Right ventricle myocardium superior (tissue), 1 donor: ENCODE measurements at places on chromosomes 5 and 9. TPM values are rescaled to one million over a fixed set of nuclear protein-coding genes. Genes with fewer than 3 reads are reported as not detected.

Gene TAS2R1
- not detected for total RNA-seq

Gene ANKRD31
- total RNA-seq, result 0.08 TPM

Gene NRG2
- total RNA-seq, result 2.1 TPM

Gene C7
- 272 TPM for total RNA-seq

Gene COL15A1
- 55.9 TPM for total RNA-seq

Gene BTNL3
- not detected for total RNA-seq

Gene ECM2
- total RNA-seq, result 5.6 TPM

Gene UBTD2
- 8.6 TPM for total RNA-seq

Gene NTRK2
- total RNA-seq, result 4.5 TPM

Gene C9orf153
- total RNA-seq, result 0.22 TPM

Gene GZMA
- 1.0 TPM for total RNA-seq
